ENCODE measurements at places on chromosomes 7 and 10.

- DNase-seq: peak; percentile 70
Observed at GRCh38 chr10:75283671-75284470, 48.1 kb upstream of the COMTD1 start.

- DNase-seq: peak; percentile 63
Observed at GRCh38 chr7:41709621-41710020, 6.7 kb upstream of the INHBA start.

DNA sequence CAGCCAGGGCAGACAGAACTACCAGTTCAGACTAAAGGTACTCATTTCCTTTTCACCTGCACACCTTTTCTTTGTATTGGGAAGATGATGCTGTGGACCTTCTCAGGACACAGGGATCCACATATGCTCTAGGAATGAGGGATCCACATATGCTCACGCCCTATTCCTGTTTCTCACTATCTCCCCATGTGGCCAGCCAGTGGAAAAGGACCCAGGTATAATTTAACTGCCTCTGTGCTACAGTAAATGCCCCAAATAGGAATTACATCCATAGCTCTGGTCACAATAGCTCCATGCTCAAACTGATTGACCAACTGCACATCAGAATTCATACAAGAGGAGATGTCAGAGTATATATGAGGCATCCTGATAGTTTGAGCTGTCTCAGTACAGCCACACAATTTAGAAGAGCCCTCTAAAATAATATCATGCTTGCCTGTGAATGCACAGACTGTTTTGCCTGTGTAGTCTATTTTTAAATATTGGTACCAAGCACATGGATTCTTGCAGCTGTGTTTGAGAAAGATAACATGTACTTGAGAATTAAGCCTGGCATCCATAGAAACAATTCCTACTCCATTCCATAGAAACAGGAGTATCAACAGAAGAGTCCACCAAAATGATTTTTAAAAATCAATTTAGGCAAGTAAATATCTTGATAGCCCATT is 43.7 kb downstream of the CTTNBP2 start:
- DNase-seq: no peak

DNA sequence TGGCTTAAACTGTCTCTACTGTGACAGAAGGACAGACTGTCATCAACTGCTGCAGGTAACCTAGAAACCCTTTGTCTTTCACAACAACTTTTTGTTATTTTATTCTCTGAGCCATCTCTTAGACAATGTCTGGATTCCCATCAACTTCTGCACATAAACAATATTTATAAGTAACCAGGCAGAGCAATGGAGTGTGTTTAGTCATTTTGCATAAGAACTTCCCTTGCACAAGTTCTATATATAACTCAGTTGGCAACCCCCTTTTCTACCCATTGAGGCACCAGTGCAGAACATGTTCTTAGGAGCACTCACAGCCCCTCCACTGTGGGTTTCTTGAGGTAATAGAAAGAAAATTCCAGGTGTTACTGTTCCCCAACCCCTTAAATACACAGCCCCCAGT is 65.0 kb upstream of the IL6 start:
- no peak for DNase-seq

DNA sequence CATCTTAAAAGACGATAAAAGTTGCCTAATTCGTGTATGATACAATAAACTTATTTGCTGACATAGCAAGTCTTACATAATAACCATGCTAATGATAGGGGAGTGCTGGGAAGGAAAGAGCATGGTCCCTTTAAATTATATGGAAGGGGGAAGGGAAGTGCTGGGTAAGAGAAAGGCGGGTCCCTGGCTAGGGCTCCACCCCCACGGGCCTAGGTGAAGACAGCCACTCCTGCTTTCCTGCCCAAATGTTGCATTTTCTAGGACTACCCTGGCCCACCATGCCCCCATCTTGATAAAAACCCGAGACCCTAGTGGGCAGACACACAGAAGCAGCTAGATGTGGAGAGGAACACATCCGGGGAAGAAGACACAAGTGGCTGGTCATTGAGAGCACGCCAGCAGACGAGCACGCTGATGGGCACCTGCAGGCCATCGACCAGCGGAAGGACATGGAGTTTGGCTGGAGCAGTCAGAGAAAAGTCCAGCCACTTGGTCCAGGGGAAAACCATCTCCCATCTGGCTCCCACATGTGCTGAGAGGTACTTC is 328.7 kb downstream of the ARL4A start:
- no peak for DNase-seq

GRCh38 chr7:90404777-90405176 is 1.5 kb downstream of the CLDN12 start:
- DNase-seq: no peak

DNA sequence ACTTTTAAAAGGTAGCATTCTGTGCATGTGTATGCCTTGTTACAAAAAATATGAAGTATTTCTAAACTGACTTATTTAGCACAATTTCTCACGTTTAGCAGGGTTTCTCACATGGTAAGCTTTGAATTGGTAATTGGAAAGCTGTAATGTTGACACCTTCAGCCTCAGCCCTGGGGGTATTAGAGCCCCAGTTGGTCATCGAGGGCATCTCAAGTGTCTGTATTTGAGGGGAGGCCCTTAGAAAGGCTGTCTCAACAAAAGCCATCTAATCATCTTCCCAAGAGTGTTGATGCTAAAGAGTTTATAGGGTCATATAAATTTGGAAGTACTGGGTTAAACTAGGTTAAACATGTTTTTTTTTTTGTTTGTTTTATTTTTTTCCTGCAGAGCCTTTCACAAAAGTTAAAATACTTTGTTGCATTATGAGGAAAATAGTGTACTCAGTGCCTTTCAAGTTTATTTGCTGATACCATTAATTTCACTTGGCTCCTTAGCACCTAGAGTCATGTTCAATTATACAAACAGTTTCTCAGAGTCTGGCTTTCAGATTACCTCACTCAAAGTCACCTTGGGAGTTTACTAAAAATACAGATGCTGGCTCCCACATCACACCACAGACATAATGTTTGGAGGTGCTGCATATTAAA is 134.0 kb downstream of the CD36 start:
- no peak for DNase-seq

DNA sequence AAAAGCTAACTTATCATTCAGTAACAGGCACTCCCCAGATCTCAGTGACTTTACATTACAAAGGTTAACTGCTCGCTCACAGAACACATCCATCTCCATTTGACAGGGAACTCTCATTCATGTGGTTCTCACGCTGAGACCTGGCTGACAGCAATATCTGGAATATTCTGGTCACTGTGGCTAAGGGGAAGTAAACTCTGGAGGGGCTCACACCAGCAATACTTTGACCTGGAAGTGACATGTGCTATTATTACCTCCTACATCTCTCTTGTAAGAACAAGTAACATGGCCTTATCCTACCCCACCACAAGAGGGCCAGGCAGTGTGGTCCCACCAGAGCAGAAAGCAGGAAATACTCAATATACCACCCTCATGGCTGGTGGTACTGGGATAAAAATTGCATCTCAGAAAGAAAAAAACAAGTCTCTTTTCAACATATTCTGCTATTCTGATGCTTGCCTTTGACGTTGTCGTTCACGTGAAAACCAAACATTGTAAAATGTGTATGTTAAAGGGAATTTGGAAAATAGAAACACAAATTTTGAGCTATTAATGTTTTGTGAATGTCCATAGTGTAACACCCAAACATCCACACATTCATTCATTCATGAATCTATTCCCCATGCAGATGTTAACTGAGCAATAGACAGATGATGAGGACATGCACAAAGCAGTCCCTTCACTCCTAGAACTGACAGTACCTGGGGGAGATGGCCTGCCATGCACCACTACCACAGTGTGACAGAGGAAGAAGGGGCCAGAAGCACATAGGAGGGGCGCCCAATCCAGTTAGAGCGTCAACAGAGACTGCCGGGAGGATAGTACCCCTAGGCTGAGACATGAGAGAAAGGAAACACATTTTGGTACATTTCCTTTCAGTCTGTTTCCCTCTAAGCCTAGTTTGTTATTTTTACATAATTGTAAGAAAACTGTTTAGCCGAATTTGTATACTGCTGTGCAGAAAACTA is 166.0 kb upstream of the SP4 start:
- DNase-seq: peak; percentile 37

- peak; percentile 84 for DNase-seq
Observed at GRCh38 chr10:132654708-132655661, 117.4 kb downstream of the INPP5A start.

DNA sequence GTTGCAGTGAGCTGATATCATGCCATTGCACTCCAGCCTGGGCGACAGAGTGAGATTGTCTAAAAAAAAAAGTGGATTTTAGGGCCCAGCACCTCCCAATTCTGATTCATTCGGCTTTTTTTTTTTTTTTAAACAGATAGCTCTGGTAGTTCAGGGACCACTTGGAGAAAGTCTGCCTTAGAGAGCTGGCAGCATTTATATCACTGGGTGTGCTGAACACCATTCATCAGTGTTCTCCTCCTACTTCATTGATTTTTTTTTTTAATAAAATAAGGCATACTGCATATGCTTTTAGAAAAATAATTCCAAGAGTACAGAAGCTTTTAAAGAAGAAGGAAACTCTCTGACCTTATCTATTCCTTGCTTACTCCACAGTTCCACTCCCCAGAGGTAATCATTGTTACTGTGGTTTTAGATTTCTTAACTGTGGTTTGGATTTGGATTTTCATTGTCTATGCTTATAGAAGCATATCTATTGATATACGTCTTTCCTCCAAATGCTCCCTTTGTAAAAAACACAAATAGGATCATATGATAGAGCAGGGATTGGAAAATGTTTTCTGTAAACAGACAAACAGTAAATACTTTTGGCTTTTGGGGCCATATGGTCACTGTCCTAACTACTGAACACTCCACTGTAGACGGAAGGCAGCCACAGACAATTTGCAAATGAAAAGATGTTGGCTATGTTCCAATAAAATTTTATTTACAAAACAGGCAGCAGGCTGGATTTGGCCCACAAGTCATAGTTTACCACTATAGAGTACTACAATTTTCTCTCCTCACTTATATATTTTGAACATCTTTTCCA is 21.1 kb upstream of the SAR1A start:
- DNase-seq: no peak

DNA sequence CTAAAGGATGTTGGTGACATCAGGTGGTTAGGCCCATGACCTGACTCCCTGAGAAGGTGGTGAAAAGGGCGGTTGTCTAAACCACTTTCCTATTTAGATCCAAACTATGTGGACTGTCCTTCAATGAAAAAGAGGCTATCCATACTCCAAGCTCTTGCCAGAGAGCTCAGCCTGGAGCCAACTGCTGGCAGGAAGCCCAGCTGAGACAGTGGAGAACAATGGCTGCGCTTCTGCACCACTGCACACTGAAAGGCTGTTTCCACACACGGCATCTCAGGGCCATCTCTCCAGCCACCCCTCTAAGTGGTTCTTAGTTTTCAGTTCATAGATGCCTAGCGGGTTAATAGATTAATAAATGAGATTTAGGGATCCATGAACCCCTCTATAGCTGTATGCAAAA is 488.8 kb upstream of the ZMIZ1 start:
- DNase-seq: no peak

GRCh38 chr10:47441938-47442337 is 42.0 kb downstream of the ANXA8 start:
- DNase-seq: no peak

DNA sequence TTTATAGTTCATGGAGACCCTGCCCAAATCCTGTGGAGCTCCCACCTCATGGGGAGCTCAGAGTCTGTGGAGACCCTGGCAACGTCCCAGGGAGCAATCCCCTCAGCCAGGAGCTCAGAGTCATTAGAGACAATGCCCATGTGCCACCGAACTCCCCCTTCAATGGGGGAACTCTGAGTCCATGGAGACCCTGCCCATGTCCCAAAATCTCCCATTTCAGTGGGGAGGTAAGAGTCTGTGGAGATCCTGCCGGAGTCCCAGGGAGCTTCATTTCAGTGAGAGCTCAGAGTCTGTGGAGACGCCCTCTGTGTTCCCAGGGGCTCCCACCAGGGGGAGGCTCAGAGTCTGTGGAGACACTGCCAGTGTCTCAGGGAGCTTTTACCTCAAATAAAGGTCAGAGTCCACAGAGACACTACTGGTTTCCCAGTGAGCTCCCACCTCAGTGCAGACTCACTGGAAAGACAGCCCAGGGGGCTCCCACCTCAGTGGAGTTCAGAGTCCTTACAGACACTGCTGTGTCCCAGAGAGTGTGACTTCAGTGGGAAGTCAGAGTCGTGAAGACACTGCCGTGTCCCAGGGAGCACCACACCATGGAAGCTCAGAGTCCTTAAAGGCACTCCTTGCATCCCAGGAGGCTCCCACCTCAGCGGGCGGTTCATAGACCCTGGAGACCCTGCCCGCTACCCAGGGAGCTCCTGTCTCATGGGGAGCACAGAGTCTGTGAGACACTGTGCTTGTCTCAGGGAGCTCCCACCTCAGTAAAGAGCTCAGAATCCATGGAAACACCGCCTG is 5.0 kb downstream of the MYO1G start:
- DNase-seq: peak; percentile 31

DNA sequence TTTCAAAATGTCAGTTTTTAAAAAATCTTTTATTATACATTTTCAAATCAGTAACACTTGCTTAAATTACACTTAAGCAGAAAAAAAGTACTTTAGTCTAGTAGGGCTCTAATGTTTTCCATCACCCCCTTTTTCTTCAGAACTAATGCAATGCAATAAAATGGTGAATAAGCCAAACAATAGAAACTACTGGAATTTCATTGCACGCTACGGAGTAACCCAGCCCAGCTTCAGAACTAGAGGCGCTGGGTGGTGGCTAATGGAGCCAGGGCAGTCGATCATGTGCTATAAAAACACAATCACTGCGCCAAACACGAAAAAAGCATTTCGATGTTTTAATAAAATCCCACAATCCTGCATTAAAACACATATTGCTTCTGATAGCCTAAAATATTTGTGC is 59.9 kb upstream of the ODAD2 start:
- no peak for DNase-seq

GRCh38 chr7:93354815-93355214 is 122.6 kb downstream of the VPS50 start:
- DNase-seq: no peak

DNA sequence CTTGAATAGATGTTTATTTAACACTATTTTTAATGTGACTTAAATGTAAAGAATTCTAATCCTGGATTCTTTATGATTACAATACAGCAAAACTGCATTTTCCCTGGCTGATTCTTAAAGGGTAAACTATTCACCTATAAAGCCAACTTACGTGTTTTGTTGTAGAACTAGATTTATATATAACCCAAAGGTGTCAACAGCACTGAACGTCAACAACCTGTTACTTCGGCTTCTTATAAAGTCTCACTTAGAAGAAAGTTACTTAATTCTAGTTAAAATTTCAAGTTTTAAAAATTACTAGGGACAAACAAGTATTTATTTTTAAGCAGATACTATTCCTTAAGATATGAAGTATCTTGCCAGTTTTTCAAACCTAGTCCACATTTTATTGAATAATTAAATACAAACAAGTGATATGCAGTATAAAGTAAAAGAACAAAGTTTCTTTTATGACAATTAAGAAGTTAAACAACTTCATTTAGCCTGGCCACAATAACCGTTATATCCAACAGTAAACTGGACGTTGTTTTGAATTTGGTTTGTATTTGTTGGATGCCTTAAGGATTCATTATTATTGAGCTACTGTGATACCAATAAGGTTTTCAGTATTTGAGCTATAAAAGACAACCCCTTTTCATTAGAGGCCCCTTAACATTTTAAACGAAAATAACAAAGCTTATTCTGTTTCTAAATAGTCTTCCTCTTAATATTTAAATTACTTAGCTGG is 83.1 kb downstream of the SNX10 start:
- DNase-seq: no peak
